ENCODE measurements at places on chromosomes 13 and 19.

- no peak for DNase-seq
These were observed 115.2 kb upstream of the ARGLU1 start for GRCh38 chr13:106683179-106683578.

GRCh38 chr19:12117201-12117970 lies 22.8 kb downstream of the ZNF20 start:
- no peak for DNase-seq

DNA sequence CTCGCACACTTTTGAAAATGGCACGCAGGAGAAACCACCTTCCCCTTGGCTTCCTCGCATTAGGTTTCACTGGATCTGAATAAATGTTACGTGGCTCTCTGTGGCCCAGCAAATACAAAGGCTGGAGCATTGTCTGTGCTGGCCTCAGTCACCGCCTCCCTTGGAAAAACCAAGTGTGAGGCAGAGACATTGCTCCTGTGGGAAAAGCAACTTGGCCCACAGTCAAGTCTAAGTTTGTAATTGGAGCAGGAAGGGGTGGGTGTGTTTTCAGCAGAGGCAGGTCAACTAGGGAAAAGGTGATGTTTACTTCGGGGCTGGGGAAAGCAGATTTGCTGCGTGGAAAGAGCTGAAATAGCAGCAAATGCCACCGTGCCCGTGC lies 101.6 kb downstream of the IRS2 start:
- no peak for DNase-seq

DNA sequence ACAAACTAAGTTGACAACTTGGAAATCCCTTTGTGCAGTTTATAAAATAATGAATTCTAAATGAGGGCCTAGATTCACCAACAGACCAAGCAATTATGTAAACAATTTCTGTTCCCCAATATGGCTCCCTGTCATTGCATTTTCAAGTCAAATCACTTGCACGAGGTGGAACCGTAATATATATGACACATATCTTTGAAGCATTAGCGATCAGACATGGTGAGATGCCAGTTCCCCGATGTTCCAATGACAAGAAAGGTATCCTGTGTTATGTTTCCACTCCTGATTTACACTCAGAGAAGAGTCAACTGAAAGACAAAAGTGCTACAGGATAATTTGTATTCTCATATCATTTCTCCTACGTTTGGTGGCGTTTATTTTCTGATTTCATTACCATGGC lies 108.5 kb upstream of the TDRD3 start:
- DNase-seq = no peak

Measured in thoracic aorta (tissue), 2 donors.